ENCODE measurements at places on chromosomes 2 and 18.

- DNase-seq: peak; percentile 83
These were observed 182.7 kb downstream of the RPIA start for GRCh38 chr2:88874063-88874657.

DNA sequence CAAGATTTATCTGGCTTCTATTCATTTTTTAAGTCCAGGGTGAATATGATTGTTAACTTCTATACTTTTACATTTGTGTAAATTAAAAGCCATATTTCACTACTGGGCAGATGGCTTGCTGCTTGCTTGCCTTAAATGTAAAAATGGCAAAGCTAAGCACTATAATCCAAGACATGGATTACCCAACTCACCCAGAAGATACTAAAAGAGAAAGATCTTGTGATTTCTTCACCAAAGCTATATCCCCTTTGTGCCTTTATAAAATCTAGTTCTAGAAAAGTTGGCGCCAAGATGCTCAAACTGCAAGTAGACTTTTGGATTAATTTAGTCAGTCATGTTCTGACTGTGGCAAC is 48.7 kb upstream of the PKDCC start:
- no peak for DNase-seq

DNA sequence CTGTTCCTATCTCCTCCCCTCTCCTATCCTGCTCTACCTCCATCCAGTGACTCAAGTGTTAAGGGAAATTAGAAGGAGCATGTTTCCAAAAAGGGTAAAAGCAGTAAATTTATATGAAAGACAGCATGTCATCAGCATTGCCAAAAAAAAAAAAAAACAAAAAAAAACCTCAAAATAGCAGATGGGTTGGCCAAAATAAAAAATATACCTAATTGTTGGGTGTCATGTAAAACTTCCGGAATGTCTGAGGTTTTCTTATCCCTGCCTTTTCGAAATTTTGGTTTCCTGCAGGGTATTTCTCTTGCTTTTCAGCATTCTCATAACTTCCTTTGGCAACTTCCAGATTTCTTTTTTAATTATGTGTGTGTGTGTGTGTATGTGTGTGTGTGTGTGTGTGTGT is 241.6 kb upstream of the FN1 start:
- DNase-seq: no peak

GRCh38 chr18:25786758-25787157 is 303.7 kb downstream of the SS18 start:
- no peak for DNase-seq

- DNase-seq: peak; percentile 38
These were observed at the start of gene SERPINB10 for GRCh38 chr18:63907664-63908063. SERPINB10 (plus strand) TSS chr18:63907958; CDS start chr18:63915511, 7,553 bp downstream.

DNA sequence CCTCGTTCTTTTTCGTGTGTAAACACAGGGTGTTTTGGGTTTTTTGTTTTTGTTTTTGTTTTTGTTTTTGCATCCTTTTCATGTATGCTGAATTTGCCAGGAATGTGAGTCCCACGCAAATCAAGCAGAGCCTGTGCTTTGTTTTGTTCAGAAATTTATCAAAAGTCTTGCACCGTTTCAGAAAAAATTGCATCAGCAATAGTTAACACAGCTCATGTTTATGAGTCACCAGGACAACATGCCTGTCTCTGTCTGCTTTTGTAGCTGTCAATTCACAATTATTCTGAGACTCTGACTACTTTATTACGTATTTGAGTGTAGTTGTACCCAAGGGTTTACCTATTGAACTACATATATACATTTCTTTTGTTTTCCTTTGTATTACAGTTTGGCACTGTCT is 38.3 kb downstream of the MRPL44 start:
- no peak for DNase-seq

Data from hematopoietic multipotent progenitor cell treated with erythropoietin and hydrocortisone succinate and interleukin-3 and kit ligand, for 6 days (in vitro differentiated cells).